ENCODE measurements at places on chromosomes 7 and 10. TPM values are rescaled to one million over a fixed set of nuclear protein-coding genes. Genes with fewer than 3 reads are reported as not detected.

DNA sequence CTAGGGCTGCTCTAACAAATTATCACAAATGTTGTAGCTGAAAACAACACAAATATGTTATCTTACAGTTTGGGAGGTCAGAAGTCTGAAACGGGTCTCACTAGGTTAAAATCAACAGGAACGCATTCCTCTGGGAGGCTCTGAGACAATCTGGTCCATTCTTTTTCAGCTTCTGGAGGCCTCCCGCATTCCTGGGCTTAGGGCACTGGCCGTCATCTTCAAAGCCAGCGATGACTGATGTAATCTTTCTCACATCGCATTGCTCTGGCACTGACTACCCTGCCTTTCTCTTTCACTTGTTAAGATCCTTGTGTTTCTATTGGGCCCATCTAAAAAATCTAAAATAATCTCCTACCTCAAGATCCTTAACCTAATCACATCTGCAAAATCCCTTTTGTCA, 1071.5 kb upstream of the C7orf33 start:
- DNase-seq, result no peak

DNA sequence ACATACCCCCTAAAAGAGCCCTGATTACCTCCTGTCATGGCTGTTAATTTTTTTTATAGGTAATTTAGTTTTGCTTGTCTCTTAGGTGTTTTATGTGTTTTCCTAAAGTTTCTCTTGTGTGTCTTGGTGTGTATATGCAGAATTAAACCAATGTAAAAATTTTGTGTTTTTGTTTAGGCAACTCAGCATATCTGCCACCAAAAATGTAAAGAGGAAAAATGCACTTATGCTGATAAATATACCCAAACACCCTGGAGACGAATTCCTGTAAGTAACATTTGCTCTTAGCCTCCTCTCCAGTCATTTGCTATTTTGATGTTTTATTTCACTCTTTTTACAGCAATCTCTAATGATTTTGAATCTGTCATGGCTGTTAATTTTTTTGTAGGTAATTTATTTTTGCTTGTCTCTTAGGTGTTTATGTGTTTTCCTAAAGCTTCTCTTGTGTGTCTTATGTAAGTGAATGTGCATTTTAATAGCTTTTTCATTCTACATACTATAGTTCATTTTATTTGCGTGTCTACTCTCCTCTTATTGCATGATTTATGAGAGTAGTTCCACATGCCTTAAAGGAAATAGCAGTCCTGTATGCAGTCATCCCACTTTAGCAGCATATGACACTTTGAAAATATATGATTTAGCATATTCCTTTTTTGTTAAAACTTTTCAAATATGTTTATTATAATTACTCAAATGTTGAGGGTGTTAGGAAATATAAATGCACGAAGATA, 149.2 kb downstream of the CCSER2 start:
- DNase-seq, result no peak

- no peak for DNase-seq
Observed at GRCh38 chr7:108249453-108249852, 119.3 kb upstream of the LAMB4 start.

DNA sequence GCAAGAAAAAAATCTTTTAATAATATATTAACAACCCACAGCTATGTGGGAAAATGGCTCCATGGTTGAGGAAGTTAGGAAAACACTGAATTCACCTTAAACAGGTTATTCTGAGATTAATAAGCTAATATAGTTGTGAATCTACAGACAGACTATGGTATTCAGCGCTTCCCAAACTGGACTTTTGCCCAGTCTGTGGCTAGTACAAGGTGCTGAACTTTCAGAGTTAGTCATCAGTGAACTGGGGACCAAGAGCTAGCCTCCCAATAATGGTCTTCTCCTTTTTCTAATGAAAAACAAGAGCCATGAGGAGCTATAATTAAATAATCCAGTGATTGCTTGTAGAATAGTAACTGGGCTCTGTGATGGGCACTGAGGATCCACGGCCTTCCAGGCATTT, 65.3 kb downstream of the FRMPD2 start:
- peak; percentile 5 for DNase-seq

DNA sequence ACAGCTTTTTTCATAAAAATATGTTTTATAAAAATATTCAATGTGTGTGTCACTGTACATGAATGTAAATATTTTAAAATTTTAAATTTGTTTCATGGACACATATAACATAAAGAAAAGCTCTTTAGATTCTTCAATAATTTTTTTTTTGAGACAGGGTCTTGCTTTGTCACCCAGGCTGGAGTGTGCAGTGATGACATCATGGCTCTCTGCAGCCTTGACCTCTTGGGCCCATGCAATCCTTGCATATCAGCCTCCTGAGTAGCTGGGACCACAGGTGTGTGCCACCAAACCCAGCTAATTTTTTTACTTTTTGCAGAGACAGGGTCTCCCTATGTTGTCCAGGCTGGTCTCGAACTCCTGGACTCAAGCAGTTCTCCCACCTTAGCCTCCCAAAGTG, 9.9 kb downstream of the XRCC2 start:
- DNase-seq, result no peak

DNA sequence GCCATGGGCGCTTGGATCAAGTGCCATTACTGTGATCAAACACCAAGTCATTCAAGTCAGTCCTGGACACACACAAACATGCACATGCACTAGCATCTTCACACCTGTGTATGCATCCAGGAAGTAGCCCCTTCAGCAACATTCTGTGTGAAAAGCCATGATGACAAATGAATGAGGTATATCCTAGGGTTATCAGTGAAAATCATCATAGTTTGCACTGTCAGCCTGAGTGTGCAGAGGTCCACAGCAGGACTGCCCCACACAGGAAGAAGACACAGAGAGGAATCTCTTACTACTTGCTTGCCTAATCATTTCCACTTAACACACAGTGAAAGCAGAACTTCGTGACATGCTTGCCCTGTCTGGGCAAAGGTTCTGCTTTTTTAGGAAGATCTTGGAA, 184.0 kb upstream of the ADO start:
- DNase-seq, result no peak

GRCh38 chr7:138352570-138353461, 107.2 kb upstream of the TRIM24 start:
- no peak for DNase-seq

Gene SPDYE2B
- not detected for total RNA-seq

DNA sequence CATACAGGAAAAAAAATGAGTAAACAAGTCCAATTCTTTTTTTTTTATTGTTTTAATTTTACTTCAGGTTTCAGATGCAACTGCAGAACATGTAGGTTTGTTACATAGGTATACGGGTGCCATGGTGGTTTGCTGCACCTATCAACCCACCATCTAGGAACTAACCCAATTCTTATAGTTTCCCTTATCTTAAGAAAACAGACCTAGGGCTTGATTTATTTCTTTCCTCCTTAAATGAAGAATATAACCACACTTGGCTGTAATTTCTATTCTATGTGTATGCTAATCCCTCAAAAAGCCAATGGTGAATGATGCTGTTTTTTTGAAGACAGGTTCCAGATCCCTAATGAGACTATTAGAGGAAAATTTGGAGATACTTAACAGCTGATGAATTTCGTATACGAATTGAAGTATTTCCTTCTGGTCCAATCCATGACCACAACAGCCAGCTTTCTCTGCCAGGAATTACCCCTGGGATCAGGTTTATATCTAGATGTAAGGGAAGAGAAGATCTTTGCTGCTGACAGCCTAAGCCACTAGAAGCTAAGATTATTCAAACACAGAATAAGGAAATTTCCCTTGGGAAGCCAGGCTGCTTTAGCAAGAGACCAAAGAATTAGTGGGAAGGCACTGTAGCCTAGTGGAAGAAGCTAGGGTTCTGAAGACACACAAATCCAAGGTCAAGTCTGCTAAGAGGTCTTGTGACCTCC, 115.8 kb downstream of the INHBA start:
- no peak for DNase-seq

GRCh38 chr7:35370687-35371086, 116.8 kb upstream of the TBX20 start:
- no peak for DNase-seq

DNA sequence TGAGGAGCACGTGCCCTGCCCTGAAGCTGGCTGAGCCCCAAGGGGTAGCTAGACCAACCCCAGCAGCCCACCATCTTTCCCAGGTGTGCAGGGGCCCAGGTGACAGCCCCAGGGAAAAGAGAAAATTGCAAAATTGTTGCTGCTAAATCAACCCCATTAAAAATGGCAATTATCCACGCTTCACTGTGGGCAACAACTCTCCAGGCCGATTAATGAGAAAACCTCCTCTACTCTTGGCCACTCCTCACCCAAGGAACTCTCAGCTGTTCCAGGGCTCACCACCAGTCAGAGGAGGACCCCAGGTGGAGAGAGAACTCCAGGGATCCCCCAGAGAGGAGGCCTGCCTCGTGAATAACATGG, 516.1 kb upstream of the MGMT start:
- no peak for DNase-seq

Gene COMMD3
- total RNA-seq, result 44.8 TPM

Gene RTKN2
- 0.90 TPM for total RNA-seq

DNA sequence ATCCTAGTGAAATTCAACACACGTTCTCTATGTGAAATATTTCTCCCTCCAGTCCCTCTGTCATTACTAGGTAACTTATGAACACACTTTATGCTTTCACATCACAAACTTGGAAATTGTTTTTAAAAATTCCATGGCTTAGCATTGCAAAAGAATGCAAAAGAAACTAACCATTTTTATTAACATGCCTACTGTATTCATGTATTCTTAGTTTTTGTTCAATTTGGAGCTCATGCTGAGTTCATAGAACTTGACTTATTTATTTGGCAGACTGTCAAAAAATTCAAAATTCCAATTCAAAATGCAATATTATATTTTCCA, 155.0 kb upstream of the SEMA3C start:
- DNase-seq, result no peak

DNA sequence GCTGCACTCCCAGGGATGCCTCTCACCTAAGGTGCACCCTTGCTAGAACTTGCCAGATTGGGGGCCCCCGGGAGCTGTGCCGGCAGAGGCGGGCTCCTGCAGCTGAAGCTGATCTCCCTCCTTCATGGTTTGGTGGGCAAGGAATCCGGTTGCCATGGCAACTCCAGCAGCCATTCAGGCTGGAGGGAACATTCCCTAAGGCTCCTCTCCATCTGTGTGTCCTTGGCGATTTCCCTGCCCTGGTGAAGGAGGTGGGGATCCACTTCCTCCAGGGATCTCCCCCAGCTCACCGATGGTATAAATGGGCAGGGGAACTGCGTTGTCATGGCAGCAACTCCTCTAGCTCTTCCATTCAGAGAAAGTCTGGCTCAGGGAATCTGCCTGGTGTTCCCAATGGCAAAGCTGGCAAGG, 49.6 kb upstream of the GPR158 start:
- DNase-seq, result no peak

Gene LEP
- not detected for total RNA-seq

Gene CFAP70
- 0.18 TPM for total RNA-seq

GRCh38 chr7:152392254-152392653, 43.5 kb downstream of the KMT2C start:
- no peak for DNase-seq

- peak; percentile 82 for DNase-seq
Observed at GRCh38 chr10:87761892-87762291, 56.1 kb downstream of the ATAD1 start.

DNA sequence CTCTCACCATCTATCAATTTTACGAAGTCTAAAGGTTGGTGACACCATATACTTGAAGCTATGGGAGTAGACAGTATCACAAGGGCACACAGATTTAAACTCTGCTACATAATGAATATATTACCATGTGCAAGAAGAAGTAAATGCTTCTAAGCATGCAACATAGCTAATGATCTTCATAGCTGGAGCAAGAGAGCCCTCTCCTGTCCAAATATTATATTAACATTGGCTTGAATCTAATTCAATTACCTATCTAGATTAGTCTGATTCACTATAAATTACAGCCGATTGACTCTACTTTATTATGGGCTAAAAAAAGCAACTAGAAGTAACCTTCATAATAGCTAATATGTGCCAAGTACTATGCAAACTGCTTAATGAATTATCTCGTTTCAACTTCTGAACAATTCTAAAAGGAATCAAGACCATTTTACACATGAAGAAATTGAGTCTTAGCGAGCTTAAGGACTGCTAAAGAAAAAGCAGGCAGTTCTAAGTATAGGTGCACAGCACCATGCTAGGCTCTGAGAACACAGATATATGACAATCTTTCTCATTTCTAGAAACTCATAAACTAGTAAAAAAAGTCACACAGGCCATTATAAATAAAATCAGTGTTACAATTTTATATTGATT, 21.9 kb downstream of the FRA10AC1 start:
- DNase-seq, result peak; percentile 37

GRCh38 chr10:29189256-29189655, 99.6 kb upstream of the LYZL1 start:
- DNase-seq, result no peak

GRCh38 chr10:107011105-107011504, 153.4 kb downstream of the SORCS1 start:
- no peak for DNase-seq

DNA sequence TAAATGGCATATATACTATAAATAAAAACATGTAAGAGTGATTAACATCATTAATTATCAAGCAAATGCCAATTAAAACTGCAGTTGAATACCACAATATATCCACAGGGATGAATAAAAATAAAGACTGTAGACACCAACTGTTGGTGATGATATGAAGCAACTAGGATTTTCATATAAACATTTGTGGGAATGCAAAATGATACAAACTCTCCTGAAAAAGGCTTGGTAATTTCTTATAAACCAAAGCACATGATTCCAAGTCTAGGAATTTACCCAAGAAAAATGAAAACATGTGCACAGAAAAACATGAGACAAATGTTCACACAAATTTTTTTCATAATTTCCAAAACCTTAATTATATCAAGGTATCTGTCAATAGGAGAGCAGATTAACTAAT, 448.1 kb downstream of the ETV1 start:
- peak; percentile 39 for DNase-seq

- peak; percentile 45 for DNase-seq
Observed at GRCh38 chr7:34759477-34760125, 101.6 kb downstream of the NPSR1 start.

Gene RPEL1
- total RNA-seq, result under 0.01 TPM

Gene MKI67
- 36.4 TPM for total RNA-seq
